Astrocyte of the spinal cord (primary cell): ENCODE measurements at places on chromosomes 7 and 10.
A peak's percentile ranks its signal among the peaks of the same experiment; 100 is the strongest.

GRCh38 chr7:24908166-24908565, 71.8 kb downstream of the OSBPL3 start:
- no peak for DNase-seq

DNA sequence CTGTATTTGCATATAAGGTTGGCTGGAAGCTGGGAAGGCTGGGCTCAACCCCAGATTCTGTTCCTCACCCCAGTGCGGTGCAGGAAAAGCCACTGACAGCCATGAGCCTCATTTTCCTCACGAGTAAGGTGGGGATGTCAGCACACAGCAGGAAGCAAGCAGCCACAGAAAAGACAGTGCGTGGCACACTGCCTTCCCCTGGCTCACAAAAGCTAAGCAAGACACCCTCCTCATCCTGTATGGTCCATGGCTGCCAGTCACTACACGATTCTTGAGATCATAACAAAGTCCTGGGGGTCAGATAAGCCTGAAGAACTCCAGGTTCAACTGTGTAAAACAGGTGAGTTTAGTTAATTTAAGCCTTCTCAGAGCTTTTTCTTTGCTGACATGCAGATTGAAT, 28.9 kb upstream of the DDC start:
- no peak for DNase-seq

GRCh38 chr10:116757246-116757645, 14.9 kb upstream of the HSPA12A start:
- no peak for DNase-seq

- no peak for DNase-seq
Observed at GRCh38 chr7:12386313-12386740, 17.3 kb downstream of the VWDE start.

- no peak for DNase-seq
Observed at GRCh38 chr10:113532724-113533123, 20.1 kb upstream of the HABP2 start.

DNA sequence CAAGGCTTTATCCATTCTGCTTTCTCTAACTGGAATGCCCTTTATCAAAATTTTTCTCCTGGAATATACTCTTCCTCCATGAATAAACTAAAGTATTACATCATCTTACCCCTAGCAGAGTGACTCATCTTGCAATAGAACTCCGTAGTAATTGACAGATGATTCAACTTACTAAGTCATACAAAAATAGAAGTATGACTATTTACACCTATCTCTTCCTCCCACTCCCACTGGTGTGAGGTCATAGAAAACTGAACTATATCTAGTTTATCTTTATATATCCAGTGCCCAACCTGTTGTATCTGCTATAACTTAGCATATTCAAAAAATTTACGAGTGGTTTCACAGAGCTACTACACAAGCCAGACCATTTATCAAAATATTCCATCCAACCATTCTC, 26.1 kb downstream of the ABCB1 start:
- peak; percentile 60 for DNase-seq
